ENCODE measurements at places on chromosomes 12 and 14. TPM values are rescaled to one million over a fixed set of nuclear protein-coding genes. Genes with fewer than 3 reads are reported as not detected.

DNA sequence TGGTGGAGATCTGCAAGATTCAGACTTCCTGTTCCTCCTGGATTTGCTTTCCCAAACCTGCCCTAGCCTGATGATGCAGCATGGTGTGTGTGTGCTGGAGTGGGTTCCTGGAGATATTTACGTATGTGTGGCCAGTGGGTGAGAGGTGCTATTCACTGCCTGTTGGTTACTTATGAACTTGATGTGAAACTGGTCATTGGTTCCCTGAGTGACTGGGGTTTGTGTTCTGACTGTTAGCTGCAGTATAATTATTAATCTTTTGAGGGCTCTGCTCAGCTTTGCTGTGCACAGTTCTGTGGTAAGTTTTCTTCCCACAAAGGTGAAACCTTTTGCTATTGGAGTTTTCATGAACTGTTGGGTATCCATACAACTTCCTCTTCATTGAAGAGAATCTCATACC is 541.8 kb upstream of the FBXO33 start:
- no peaks in the 10 kb centered on the region for H3K36me3 ChIP-seq
- H3K27me3 ChIP-seq = no peaks in the 10 kb centered on the region
- DNase-seq = no peak

DNA sequence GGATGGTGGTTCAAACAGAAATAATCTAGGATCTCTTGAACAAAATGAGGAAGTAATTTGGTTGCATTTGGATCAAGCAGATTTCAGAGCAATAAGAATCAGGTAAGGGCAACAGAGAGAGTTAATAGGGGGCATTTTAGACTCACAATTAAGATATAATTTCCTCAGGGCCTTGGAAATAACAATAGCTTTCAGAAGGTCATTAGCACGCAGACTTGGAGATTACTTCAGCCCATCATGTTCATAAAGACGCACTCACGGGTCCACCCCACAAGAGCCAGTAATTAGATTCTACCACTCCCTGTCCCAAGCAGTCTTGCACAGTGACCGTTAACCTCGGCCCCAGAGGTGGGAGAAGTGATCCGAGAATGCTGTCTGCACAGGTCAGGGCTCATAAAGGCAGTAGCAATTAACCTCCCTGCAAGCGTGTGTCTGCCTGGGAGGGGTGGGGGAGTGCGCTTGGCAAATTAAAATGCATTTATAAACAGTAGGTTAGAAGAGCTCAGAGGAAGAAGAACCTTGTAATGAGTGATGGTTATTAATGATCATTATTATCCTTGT is 125.7 kb upstream of the CCDC196 start:
- H3K27ac ChIP-seq = no peak overlapping the region
- no peaks in the 10 kb centered on the region for H3K4me1 ChIP-seq
- no peak for DNase-seq
- H3K36me3 ChIP-seq = no peaks in the 10 kb centered on the region

GRCh38 chr14:30551460-30551859 is 7.5 kb upstream of the G2E3 start:
- H3K27me3 ChIP-seq = peaks cover 20% of the 10 kb centered on the region
- no peaks in the 10 kb centered on the region for H3K4me1 ChIP-seq
- no peak for DNase-seq
- H3K27ac ChIP-seq = no peak overlapping the region

The MBIP gene
- 18.3 TPM for total RNA-seq

- no peak overlapping the region for H3K27ac ChIP-seq
- H3K4me1 ChIP-seq = no peaks in the 10 kb centered on the region
- no peak overlapping the region for H3K4me3 ChIP-seq
- no peak for DNase-seq
Observed at GRCh38 chr12:81330480-81330879, 252.6 kb downstream of the ACSS3 start.

DNA sequence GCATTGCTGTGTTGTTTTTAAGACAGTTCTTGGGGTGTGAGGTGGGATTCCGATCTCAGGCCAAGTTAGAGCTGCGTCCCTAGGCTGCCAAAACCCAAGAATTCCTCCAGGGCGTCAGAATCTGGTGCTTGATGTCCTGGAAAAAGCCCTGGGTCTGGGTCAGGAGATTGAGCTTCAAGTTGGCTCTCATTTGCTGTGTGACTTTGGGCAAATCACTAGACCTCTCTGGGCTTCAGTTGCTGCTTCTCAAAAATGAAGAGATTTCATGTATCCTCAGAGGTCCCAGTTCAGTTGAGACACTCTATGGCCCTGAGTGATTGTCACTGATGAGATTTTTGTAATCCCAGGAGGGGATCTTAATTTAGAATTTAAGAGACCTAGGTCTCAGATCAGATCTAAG is 1.9 kb downstream of the WSCD2 start:
- no peaks in the 10 kb centered on the region for H3K4me1 ChIP-seq
- H3K27me3 ChIP-seq = peaks cover 54% of the 10 kb centered on the region
- no peak for DNase-seq

The TEAD4 gene
- total RNA-seq = 0.34 TPM

The CCDC38 gene
- not detected for total RNA-seq

- H3K36me3 ChIP-seq = no peaks in the 10 kb centered on the region
- no peak overlapping the region for H3K4me3 ChIP-seq
- no peaks in the 10 kb centered on the region for H3K27me3 ChIP-seq
- no peak overlapping the region for H3K27ac ChIP-seq
Observed at GRCh38 chr12:89314060-89314761, 38.1 kb downstream of the DUSP6 start.

The AACS gene
- 26.7 TPM for total RNA-seq

The DAAM1 gene
- total RNA-seq = 24.9 TPM

DNA sequence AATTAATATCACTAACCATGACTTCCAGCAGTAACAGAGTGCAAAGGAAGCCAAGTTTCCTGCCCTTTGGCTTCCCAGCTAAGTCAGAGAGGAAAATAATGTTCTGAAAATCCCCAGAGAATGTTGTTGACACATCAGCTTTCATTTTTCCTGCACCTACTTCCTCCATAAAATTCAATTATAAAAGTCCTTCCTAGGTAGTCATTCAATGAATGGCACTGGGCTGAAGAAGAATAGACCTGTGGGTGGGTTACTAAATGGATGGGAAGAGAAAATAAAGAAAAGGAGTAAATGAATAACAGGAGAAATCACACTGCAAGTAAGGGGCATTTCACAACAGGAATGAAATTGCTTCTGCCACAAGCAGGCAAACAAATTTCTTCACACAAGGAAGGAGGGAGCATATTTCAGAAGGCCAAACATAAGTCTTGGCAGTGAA is 73.2 kb upstream of the MDM1 start:
- no peak overlapping the region for H3K4me3 ChIP-seq
- H3K4me1 ChIP-seq = peaks cover 21% of the 10 kb centered on the region
- no peaks in the 10 kb centered on the region for H3K36me3 ChIP-seq
- peaks cover 5% of the 10 kb centered on the region for H3K27me3 ChIP-seq
- no peak for DNase-seq

The LRRC9 gene
- not detected for total RNA-seq

GRCh38 chr14:26286081-26286912 is 311.5 kb downstream of the NOVA1 start:
- H3K36me3 ChIP-seq = no peaks in the 10 kb centered on the region
- no peaks in the 10 kb centered on the region for H3K4me1 ChIP-seq
- no peak overlapping the region for H3K27ac ChIP-seq
- no peaks in the 10 kb centered on the region for H3K27me3 ChIP-seq
- no peak for DNase-seq
- H3K4me3 ChIP-seq = no peak overlapping the region

The ACADS gene
- 19.1 TPM for total RNA-seq

The TMEM179 gene
- not detected for total RNA-seq

DNA sequence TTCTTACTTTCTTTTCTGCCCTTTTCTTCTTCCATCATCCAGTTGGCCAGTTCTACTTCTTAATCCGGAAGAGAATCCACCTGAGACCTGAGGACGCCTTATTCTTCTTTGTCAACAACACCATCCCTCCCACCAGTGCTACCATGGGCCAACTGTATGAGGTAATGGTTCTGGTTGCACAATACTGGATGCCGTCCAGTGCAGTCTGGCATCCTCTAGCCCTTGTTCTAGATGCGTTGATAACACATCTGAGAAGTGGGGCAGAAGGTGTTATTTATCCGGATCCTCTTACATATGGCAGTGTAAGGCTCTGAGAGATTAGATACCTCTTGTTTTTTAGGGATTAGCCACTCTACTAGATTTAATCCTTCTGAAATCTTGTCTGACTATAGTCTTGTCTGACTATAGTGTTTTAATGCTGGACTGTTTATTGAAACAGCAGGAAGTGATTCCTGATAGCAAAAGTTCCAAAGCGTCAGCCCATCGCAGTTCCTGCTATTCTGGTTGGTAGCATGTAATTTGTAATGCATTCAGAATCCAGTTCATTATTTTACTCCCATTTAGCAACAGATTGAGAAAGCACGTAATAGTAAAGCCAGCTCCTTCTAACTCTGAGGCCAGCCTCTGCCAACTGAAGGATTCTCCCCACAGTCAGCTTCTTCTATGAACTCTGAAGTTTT is 7.9 kb downstream of the GABARAPL1 start:
- H3K4me3 ChIP-seq = no peak overlapping the region
- H3K27ac ChIP-seq = no peak overlapping the region
- peaks cover 12% of the 10 kb centered on the region for H3K4me1 ChIP-seq
- H3K36me3 ChIP-seq = peaks cover 54% of the 10 kb centered on the region

The BBOF1 gene
- total RNA-seq = 1.3 TPM

The SRRM4 gene
- total RNA-seq = not detected

DNA sequence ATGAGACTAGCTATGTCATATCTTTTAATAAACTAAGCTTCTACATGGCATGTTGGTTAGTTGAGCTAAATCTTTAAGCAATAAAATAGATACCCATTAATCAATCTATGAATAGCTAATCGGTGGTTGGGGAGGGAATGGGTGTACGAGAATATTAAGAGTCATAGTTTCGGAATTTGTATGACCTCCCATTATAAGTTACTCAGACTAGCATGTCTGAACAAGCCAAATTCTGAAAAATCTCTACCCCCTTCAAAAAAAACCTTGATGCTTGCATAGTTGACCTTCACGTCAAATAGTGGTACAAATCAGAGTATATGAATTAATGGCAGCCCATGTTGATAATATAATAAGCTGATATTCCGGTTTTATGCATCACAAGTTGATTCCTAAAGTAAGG is 60.0 kb downstream of the PLEKHG7 start:
- DNase-seq = no peak
- H3K27ac ChIP-seq = no peak overlapping the region
- H3K27me3 ChIP-seq = peaks cover 5% of the 10 kb centered on the region
- no peak overlapping the region for H3K4me3 ChIP-seq
- peaks cover 4% of the 10 kb centered on the region for H3K4me1 ChIP-seq

GRCh38 chr14:72904840-72905561 is 11.1 kb upstream of the DPF3 start:
- H3K4me3 ChIP-seq = no peak overlapping the region
- no peaks in the 10 kb centered on the region for H3K36me3 ChIP-seq
- no peak overlapping the region for H3K27ac ChIP-seq
- H3K27me3 ChIP-seq = peaks cover 42% of the 10 kb centered on the region
- peaks cover 17% of the 10 kb centered on the region for H3K4me1 ChIP-seq
- peak; percentile 79 for DNase-seq

DNA sequence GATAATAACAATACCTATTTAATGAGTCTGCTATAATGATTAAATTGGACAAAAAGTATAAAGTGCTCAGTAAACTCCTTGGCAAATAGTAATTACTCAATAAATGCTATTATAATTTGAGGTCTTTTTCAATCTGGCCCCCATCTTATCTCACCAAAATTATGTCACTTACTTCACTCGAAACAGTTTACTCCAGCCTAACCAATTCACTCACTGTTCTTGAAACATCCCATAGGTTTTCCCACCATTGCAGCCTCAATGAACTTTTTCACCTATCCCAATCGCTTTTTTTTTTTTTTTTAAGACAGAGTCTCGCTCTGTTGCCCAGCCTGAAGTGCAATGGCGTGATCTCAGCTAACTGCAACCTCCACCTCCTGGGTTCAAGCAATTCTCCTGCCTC is 17.5 kb upstream of the PRKAG1 start:
- H3K36me3 ChIP-seq = peaks cover 54% of the 10 kb centered on the region
- DNase-seq = no peak
- H3K27me3 ChIP-seq = no peaks in the 10 kb centered on the region
- no peak overlapping the region for H3K4me3 ChIP-seq

The TGM1 gene
- total RNA-seq = 3.1 TPM

The PTCSC3 gene
- total RNA-seq = not detected

GRCh38 chr12:114668151-114668885 is 15.7 kb downstream of the TBX3 start:
- no peak overlapping the region for H3K4me3 ChIP-seq
- H3K27me3 ChIP-seq = peaks cover 81% of the 10 kb centered on the region
- peaks cover 6% of the 10 kb centered on the region for H3K4me1 ChIP-seq
- H3K36me3 ChIP-seq = no peaks in the 10 kb centered on the region
- H3K27ac ChIP-seq = no peak overlapping the region
- DNase-seq = no peak

The TEX52 gene
- 0.40 TPM for total RNA-seq

GRCh38 chr12:7645395-7646177 is 20.1 kb downstream of the APOBEC1 start:
- H3K4me1 ChIP-seq = peaks cover 11% of the 10 kb centered on the region
- no peak overlapping the region for H3K27ac ChIP-seq
- no peaks in the 10 kb centered on the region for H3K27me3 ChIP-seq
- no peak overlapping the region for H3K4me3 ChIP-seq

The LPAR5 gene
- total RNA-seq = 16.8 TPM

GRCh38 chr14:23578560-23579310 is at the start of gene JPH4:
TSS of gene JPH4 (minus strand) at chr14:23578790. CDS start at chr14:23577453, 1,337 bp downstream.
- H3K27me3 ChIP-seq = peaks cover 57% of the 10 kb centered on the region
- peak; percentile 16 for DNase-seq
- H3K4me1 ChIP-seq = peaks cover 11% of the 10 kb centered on the region
- no peaks in the 10 kb centered on the region for H3K36me3 ChIP-seq
- no peak within 1 kb of the TSS for H3K4me3 ChIP-seq
- H3K27ac ChIP-seq = no peak within 1 kb of the TSS

DNA sequence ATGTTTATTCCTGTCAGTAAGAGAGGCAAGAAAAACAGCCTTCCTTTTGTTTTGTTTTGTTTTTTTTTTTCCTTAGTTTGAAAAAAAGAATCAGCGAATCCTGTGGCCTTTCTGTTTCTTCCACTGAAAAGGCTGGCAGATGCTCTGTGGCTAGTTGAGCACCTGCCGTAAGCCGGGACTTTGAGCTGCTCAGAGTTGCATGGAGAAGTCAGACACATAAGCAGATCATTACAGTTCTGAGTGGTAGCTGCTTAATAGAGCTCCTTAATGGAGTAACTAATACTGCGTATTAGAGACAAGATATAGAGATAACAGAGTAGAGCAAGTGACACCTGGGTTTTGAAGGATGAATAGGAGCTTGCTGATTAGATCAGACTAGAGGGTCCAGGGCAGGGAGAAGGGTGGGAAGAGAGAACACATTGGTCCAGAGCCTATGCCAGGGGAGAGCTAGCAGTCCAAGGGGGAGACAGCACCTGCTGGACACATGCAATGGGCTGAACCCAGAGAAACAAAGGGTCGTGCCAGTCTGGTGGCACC is 129.4 kb downstream of the TSPAN9 start:
- peaks cover 18% of the 10 kb centered on the region for H3K27me3 ChIP-seq
- no peak overlapping the region for H3K4me3 ChIP-seq
- no peak for DNase-seq

GRCh38 chr12:79707830-79708229 is 17.1 kb upstream of the PAWR start:
- no peaks in the 10 kb centered on the region for H3K27me3 ChIP-seq
- H3K4me1 ChIP-seq = no peaks in the 10 kb centered on the region
- H3K27ac ChIP-seq = no peak overlapping the region
- H3K4me3 ChIP-seq = no peak overlapping the region
- no peaks in the 10 kb centered on the region for H3K36me3 ChIP-seq

The HOXC12 gene
- total RNA-seq = not detected
